ENCODE measurements at places on chromosomes 2 and 18.

DNA sequence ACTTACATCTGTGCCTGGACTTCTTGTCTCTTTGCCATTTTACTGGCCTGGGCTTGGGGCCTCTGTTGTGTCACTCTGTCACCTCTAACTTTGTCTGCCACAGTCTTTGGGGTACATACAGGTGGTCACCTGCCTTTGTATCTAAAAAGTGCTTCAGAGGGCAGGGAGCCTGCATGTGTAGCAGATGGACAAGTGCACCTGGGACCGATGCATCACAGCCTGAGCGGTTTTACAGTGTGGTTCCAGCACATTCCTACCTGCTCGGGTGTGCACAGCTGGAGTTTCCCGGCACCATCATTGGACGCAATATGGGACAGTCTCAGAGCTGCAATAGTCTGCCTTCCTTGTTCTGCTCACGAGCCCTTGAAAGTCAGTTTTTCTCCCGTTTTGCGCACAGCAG lies 249.8 kb upstream of the RAB12 start:
- no peak for DNase-seq

DNA sequence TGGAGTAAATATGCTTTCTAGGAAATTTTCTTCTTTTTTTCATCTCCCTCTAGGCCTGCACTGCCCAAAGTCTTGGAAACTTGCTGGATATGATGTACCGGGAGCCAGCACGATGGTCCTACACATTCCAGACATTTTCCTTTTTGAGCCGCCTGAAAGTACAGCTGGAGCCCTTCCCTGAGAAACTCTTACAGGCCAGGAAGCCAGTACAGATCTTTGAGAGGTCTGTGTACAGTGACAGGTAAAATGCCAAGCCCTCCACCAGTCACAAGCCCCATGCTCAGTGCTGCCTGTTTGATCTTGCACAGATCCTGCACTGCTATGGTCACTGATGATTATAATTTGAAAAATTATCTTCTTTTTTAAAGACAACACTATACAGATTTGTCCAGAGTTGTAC lies 20.0 kb downstream of the DGUOK start:
- DNase-seq, result no peak

- no peak for DNase-seq
Observed at GRCh38 chr2:1602278-1603010, 141.9 kb downstream of the PXDN start.

DNA sequence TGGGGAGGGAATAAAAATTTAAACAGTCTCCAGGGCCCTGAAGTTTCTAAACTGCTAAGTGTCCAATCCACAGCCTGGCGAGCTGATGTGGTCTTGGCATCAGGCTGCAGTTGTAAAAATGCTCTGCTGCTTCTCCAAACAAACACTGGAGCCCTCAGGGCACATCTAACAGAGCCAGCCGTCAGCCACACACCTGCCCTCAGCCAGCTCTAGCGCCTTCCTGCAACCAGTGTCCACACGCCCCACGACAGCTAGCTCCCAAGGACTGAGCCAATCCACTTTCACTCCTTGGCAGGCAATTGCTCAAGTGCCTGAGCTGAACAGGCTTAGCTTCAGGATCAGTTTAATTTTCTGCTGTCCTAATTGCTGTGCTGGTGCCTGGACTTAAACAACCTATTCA lies 446.4 kb upstream of the RAB12 start:
- DNase-seq, result no peak

GRCh38 chr2:147386284-147386683 lies 458.5 kb upstream of the ACVR2A start:
- DNase-seq, result no peak

All from astrocyte of the spinal cord (primary cell).